ENCODE measurements at places on chromosomes 16 and 17.

GRCh38 chr17:56592487-56593085, 913 bp upstream of the NOG start:
- peak; percentile 86 for DNase-seq

DNA sequence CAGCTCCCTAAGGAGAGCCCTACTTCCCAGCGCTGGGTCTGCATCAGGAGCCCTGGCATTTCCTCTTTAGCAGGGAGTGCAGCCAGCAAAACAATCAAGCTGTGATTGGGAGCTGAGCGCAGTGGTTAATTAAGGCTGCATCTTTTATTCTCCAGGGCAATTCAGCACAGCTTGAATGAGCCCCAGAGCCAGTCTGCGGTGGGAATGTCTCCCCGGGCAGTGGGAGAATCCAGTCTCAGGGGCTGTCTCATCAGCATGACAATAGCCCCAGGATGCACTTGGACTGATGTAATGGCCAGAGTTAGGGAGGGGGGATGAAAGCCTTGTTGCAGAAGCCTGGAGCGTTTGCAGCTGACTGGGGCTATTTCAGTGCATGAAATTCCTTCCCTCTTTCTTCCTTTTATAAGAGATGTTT, 292.6 kb upstream of the SOX9 start:
- DNase-seq, result no peak

DNA sequence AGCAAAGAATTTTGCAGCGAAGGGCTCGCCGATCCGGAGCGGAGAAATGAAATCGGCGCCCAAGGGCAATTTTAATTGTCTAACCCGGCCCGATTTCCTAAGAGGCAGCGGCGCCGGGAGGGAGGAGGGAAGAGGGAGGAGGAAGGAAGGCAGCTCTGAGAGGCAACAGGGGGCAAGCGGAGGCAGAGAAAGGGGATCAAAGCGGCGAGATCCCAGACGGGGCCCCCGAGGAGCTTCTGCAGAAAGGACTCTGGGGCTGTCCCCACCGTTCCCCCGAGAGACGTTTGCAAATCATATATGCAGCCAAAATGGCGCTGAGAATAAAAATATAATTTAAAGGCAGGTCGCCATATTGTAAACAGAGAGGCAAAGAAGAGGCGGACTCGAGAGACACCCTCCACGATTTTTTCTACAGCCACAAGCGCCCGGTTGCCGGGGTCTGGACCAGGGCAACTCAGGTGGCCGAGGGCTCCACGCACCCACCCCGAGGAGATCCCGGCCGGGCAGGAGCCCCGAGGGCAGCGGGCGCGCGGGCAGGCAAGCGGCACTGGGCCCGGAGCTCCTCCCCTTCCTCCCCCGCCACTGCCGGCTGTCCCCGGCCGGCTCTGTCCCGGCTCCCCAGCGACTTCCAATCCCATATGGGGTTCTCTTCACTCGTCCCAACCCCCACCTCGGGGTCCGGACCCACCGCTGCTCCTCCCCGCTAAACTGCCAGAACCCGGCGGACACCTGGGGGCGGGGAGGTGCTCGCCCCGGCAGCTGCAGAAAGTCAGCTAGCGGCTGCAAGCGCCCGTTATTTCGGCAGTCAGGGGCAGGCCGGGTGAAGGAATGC, 1.9 kb downstream of the PHF12 start:
- peak; percentile 54 for DNase-seq

GRCh38 chr17:29914819-29915537, 15.1 kb downstream of the SSH2 start:
- no peak for DNase-seq

DNA sequence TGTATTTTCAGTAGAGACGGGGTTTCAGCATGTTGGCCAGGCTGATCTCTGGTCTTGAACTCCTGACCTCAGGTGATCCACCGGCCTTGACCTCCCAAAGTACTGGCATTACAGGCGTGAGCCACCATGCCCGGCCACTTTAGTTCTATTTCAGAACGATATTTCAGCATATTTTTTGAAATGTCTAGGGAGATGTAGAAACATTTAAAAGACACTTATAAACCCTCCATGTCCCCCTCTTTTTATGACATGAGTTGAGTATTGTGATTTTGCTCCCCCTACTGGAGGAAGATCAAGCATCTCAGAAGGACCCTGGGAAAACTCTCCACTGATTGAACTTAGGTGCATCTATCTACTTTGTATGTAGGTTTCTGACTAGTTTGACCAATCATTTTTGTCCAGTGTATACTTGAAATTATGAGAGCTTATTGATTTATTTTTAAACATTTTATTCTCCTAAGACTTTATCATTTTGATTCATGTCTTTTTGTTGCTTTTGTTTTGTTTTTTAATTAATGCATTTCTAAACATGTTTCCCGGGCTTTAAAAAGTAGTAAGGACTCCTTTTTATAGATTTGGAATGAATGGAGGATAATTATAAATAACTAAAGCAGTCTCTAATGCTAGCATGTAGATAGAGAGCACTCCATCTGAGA, 105.1 kb downstream of the CHD9 start:
- peak; percentile 47 for DNase-seq

DNA sequence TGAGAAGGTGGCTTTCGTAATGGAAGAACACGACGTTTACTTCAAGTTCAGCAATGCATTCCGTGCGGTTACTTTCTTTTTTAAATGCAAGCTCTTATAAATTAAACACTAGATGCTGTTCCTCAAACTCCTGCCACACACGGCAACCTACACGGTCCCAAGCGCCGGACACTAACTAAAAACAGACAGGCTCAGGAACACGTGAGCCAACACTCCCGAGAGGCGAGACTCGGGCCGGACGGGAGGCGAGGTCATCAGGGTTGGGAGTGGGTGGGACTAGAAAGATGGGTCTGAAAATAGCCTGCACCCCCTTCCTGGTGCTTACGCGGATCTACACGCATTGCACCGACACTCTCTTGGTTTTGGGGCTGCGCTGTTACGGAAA, 6.4 kb downstream of the CLCN7 start:
- DNase-seq, result no peak

- DNase-seq, result no peak
Measured at GRCh38 chr17:35018814-35019213, 38.5 kb downstream of the LIG3 start.

DNA sequence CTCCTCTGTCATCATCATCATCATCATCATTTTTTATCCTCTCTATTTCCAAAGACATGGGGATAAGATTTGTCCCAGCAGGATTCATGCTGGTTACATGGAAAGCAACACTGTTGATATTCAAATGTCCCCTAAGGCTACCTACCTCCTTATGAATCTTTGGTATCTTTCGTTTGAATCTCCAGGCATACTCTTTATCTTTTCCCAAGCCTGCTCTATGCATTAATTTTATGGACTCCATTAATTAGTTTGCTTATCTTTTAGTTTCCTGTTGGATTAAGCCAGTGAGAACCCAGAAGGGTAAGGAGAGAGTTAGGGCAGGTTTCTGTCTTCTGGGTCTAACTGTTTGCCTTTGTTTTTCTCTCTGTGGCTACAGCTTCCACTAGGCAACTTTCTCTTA, 129.6 kb upstream of the GOT2 start:
- no peak for DNase-seq

- DNase-seq, result no peak
Measured at GRCh38 chr17:29383686-29384085, 6.5 kb upstream of the TAOK1 start.

DNA sequence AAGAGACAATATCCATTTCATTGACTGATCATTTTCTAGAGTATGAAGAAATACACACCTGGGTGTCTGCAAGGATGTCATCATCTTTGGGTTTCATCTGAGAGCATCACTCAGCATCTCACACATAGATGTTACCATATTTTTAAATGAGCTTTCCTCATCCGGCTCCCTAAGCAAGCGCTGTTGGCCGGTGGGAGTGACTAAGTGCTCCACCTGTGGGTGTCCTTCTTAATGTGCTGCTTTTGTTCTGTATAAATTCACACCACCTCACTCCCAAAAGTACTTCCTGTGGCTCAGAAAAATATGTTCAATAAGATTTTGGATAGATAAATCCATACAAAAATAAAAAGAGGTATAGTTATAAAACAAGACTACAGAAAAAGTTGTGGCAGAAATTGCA, 7.4 kb downstream of the SSTR2 start:
- no peak for DNase-seq
